ENCODE measurements at places on chromosomes 1 and 21. TPM values are rescaled to one million over a fixed set of nuclear protein-coding genes. Genes with fewer than 3 reads are reported as not detected.

Gene PLA2G2C
- 0.09 TPM for total RNA-seq

Gene ERRFI1
- 52.6 TPM for total RNA-seq

Gene GNAT2
- total RNA-seq = not detected

Gene LCE1E
- total RNA-seq = not detected

Gene APOBEC4
- total RNA-seq = 3.3 TPM

Gene CLIC6
- 63.9 TPM for total RNA-seq

Gene CTPS1
- total RNA-seq = 26.0 TPM

DNA sequence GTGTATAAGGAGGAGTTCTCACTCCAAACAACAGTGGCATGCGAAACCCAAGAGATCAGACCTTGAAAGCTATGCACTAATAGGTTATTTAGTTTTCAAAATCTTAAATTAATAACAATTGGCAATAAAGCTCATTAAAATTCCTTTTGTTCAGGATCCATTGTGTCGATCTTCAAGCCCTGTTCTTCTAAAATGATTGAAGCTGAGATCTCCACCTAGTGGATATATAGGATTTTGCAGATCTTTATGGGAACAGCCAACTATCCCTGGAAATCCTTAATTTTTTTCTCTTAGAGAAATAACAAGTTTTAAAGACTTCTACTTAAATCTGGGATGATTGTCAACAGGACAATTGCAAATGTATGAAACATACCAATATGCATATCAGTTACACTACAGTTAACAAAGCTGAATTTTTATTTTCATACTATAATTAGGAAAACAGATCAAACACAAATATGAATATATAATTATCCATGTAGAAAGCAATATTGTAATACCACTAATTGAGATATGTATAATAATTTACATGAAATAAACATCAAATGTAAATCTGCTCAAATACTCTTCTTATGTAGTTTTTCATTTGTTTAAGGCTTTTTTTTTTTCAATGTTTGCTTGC is 43.3 kb downstream of the LRRC53 start:
- no peaks in the 10 kb centered on the region for H3K36me3 ChIP-seq
- H3K27me3 ChIP-seq = no peaks in the 10 kb centered on the region
- DNase-seq = peak; percentile 65
- H3K27ac ChIP-seq = peak overlapping the region; percentile 33

DNA sequence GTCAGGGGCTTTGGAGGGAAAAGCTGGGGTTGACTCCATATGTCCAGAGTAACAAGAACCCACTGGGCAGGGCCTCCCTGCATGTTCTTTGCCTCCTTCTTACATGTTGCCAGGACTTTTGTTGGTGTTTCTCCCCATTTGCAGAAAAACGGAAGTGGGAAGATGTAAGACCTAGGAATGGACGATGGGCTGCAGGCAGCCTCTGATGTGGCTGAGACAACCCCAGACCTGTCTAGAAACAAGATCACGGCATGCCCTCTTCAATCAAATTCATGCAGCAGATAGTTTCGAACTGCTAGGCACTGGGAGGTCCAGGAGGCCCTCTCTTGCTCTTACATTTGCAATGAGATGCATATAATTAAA is 3.4 kb downstream of the FAM43B start:
- no peak overlapping the region for H3K4me3 ChIP-seq
- peaks cover 4% of the 10 kb centered on the region for H3K4me1 ChIP-seq
- no peak for DNase-seq
- H3K27ac ChIP-seq = no peak overlapping the region
- peaks cover 27% of the 10 kb centered on the region for H3K27me3 ChIP-seq

- peak; percentile 68 for DNase-seq
- no peaks in the 10 kb centered on the region for H3K36me3 ChIP-seq
- H3K4me3 ChIP-seq = no peak overlapping the region
- H3K27me3 ChIP-seq = no peaks in the 10 kb centered on the region
Measured at GRCh38 chr1:31122101-31122735, 56.7 kb upstream of the PUM1 start.

DNA sequence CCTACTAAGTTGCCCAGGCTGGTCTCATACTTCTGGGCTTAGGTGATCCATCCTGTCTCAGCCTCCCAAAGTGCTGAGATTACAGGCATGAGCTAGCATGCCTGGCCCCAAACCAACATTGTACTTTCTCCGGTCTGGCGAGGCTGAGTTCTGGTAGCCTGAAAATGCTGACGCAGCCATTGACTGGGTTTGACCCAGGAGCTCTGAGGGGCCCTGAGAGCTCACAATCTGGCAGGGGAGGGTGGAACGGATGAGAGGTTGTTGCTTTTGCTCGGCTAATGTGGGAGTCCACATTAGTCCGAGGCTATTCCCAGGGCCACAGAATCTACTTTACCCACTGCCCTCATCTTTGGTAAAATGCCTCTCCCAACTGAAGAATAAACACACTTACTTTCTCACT is 35.1 kb upstream of the PARP1 start:
- H3K27ac ChIP-seq = no peak overlapping the region
- no peak for DNase-seq
- no peaks in the 10 kb centered on the region for H3K36me3 ChIP-seq
- H3K4me3 ChIP-seq = no peak overlapping the region

GRCh38 chr1:63917571-63918417 is 144.0 kb downstream of the ROR1 start:
- H3K27me3 ChIP-seq = no peaks in the 10 kb centered on the region
- no peak overlapping the region for H3K27ac ChIP-seq
- no peaks in the 10 kb centered on the region for H3K36me3 ChIP-seq
- no peak overlapping the region for H3K4me3 ChIP-seq

DNA sequence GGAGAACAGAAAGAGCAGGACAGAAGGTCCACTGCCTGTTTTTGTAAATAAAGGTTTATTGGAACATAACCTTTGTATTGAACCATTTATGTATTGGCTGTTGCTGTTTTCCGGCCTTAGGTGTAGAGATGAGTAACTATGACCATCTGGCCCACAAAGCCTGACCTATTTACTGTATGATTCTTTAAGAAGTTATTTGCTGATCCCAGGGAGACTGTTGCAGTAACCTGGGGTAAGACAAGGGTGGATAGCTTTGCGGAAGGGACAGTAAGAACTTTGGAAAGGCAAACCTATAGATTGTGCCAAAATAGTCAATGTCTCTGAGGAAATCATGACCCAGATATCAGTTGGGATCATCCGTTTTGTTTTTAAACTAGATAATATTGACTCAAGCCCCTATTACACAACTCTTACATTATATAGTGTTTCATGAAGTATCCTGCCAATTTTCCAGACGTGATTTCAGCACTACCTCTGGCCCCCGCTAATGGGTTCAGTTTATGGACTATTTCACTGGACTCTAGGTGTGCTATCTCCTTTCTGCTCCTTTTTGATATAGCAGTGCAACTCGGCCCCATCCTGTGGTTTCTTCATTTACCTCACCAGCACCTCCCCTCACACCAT is 20.8 kb upstream of the TLCD4 start:
- no peaks in the 10 kb centered on the region for H3K27me3 ChIP-seq
- no peaks in the 10 kb centered on the region for H3K4me1 ChIP-seq
- H3K36me3 ChIP-seq = no peaks in the 10 kb centered on the region
- no peak overlapping the region for H3K27ac ChIP-seq
- no peak for DNase-seq
- no peak overlapping the region for H3K4me3 ChIP-seq

DNA sequence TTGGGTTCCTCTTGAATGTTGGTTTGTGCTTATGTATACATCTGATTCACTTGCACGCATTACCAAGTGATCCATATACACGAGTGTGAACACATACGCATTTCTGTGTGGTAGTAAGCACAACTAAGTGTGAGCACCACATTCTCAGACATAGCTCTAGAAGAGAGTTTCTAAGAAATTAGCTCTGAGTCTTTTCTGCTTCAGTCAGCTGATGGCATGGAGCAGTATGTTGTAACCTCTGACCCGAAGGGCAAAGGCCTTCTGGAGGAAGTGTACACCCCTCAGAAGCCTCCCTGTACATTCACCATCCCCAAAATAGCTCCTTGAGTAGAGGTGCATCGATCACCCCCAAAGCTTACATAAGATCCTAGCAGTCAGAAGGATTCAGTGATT is 183.7 kb downstream of the KIF26B start:
- no peaks in the 10 kb centered on the region for H3K36me3 ChIP-seq
- no peak for DNase-seq
- H3K4me1 ChIP-seq = no peaks in the 10 kb centered on the region
- H3K4me3 ChIP-seq = no peak overlapping the region

GRCh38 chr1:42815941-42816584 is 859 bp upstream of the ERMAP start:
- peak overlapping the region; percentile 100 for H3K27ac ChIP-seq
- H3K27me3 ChIP-seq = no peaks in the 10 kb centered on the region
- peak; percentile 25 for DNase-seq
- peaks cover 10% of the 10 kb centered on the region for H3K4me1 ChIP-seq

DNA sequence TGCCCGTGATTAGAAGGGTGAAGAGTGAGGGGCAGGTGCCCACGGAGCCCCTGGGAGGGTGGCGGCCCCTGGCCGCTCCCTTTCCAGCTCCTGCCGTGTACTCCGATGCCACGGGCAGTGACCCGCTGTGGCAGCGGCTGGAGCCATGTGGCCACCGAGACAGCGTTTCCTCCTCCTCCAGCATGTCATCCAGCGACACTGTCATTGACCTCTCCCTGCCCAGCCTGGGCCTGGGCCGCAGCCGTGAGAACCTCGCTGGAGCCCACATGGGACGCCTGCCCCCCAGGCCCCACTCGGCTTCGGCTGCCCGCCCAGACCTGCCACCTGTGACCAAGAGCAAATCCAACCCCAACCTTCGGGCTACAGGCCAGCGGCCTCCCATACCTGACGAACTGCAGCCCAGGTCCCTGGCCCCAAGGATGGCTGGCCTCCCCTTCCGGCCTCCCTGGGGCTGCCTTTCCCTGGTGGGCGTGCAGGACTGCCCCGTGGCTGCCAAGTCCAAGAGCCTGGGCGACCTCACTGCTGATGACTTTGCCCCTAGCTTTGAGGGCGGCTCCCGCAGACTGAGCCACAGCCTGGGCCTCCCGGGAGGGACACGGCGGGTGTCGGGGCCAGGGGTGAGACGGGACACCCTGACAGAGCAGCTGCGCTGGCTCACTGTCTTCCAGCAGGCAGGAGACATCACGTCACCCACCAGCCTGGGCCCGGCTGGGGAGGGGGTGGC is 22.0 kb downstream of the PANK4 start:
- H3K4me3 ChIP-seq = no peak overlapping the region
- H3K36me3 ChIP-seq = no peaks in the 10 kb centered on the region
- H3K4me1 ChIP-seq = no peaks in the 10 kb centered on the region
- no peak overlapping the region for H3K27ac ChIP-seq
- peak; percentile 79 for DNase-seq
- peaks cover 3% of the 10 kb centered on the region for H3K27me3 ChIP-seq

GRCh38 chr1:54413732-54414131 is 7.5 kb upstream of the SSBP3 start:
- H3K27me3 ChIP-seq = no peaks in the 10 kb centered on the region
- no peaks in the 10 kb centered on the region for H3K36me3 ChIP-seq
- peaks cover 16% of the 10 kb centered on the region for H3K4me1 ChIP-seq
- H3K27ac ChIP-seq = peak overlapping the region; percentile 65
- no peak overlapping the region for H3K4me3 ChIP-seq

DNA sequence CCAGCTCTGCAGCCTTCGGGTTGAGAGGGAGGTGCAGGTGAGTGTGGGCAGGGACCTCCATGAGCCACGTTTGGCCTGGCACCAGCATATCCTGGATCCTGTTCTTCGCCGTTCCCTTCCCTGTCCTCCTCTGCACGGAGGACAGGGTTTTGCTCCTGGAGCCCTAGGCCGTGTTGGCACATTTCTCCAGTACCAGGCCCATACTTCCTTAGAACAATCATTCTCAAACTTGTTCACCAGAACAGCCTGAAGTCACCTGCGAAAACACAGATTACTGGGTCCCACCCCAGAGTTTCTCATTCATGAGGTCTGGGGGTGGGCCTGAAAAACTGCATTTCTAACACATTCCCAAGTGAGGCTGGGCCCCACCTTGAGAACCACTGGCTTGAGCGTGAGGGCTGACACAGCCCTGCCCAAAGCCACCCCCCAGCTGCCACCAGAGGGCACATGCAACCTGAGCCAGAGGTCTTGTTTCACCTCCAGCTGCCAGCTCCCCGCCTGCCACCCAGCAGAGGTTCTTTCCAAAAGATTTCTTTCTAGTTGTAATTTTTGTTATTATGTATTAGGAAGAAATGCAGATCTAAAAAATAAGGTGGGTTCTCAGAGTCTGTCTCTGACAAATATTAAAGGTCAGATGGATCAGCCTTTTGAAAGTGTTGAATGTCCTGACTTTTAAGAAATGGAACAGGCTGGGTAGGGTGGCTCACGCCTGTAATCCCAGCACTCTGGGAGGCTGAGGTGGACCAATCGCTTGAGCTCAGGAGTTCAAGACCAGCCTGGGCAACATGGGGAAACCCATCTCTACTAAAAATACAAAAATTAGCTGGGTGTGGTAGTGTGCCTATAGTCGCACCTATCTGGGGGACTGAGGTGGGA is 39.6 kb upstream of the LDLRAP1 start:
- H3K4me3 ChIP-seq = no peak overlapping the region
- peak; percentile 44 for DNase-seq
- H3K27ac ChIP-seq = no peak overlapping the region
- H3K27me3 ChIP-seq = no peaks in the 10 kb centered on the region
- peaks cover 2% of the 10 kb centered on the region for H3K36me3 ChIP-seq

DNA sequence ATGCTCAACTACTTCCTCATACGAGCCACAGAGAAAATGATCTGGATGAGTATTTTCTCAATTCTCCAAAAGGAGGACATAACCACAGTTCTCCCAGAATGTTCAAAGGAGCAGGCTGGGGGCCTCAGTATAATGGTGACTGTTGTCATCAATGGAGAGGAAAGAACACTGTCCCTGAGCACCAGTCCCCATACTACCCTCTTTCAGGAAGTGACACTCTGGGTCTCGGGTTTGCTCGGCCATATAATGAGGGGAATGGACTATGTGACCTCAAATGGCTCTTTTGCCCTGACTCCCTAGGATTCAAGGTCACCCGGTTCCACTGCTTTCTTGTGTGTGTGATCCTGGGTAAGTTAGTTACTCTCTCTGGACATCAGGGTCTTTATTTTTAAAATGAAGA is 22.8 kb downstream of the SLC9A1 start:
- no peaks in the 10 kb centered on the region for H3K27me3 ChIP-seq
- H3K27ac ChIP-seq = peak overlapping the region; percentile 69
- no peak for DNase-seq

DNA sequence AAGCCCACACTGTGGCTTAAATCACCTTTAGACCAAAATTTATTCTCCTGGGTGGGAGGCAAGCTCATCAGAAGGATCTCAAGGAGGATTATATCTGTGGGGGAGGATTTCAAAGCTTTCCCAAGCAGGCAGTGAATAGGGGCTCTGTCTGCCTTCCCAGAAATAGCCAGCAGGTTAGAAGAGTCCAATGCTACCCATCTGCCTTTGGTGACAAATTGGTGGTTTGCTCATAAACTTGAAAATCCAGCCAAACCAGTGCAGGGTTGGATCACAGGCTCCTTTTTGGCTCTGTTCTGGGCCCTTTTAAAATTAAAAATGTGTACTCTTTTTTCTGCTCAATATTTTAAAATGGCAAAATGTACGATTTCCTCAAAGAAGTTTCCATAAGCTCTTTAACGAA is 118.9 kb upstream of the ZC3H11B start:
- peaks cover 7% of the 10 kb centered on the region for H3K4me1 ChIP-seq
- H3K27me3 ChIP-seq = no peaks in the 10 kb centered on the region
- no peaks in the 10 kb centered on the region for H3K36me3 ChIP-seq
- no peak overlapping the region for H3K27ac ChIP-seq

GRCh38 chr1:90193116-90193515 is 198.2 kb downstream of the ZNF326 start:
- H3K4me3 ChIP-seq = no peak overlapping the region
- H3K36me3 ChIP-seq = no peaks in the 10 kb centered on the region
- no peaks in the 10 kb centered on the region for H3K4me1 ChIP-seq
- H3K27ac ChIP-seq = no peak overlapping the region
- no peaks in the 10 kb centered on the region for H3K27me3 ChIP-seq
- DNase-seq = no peak

GRCh38 chr1:10242811-10243210 is 32.4 kb downstream of the KIF1B start:
- H3K4me1 ChIP-seq = peaks cover 13% of the 10 kb centered on the region
- no peak overlapping the region for H3K4me3 ChIP-seq
- H3K27ac ChIP-seq = no peak overlapping the region
- DNase-seq = no peak
- H3K36me3 ChIP-seq = no peaks in the 10 kb centered on the region
- H3K27me3 ChIP-seq = no peaks in the 10 kb centered on the region

All from lung (tissue), 17 donors.